ENCODE measurements at places on chromosomes 16 and 17.

DNA sequence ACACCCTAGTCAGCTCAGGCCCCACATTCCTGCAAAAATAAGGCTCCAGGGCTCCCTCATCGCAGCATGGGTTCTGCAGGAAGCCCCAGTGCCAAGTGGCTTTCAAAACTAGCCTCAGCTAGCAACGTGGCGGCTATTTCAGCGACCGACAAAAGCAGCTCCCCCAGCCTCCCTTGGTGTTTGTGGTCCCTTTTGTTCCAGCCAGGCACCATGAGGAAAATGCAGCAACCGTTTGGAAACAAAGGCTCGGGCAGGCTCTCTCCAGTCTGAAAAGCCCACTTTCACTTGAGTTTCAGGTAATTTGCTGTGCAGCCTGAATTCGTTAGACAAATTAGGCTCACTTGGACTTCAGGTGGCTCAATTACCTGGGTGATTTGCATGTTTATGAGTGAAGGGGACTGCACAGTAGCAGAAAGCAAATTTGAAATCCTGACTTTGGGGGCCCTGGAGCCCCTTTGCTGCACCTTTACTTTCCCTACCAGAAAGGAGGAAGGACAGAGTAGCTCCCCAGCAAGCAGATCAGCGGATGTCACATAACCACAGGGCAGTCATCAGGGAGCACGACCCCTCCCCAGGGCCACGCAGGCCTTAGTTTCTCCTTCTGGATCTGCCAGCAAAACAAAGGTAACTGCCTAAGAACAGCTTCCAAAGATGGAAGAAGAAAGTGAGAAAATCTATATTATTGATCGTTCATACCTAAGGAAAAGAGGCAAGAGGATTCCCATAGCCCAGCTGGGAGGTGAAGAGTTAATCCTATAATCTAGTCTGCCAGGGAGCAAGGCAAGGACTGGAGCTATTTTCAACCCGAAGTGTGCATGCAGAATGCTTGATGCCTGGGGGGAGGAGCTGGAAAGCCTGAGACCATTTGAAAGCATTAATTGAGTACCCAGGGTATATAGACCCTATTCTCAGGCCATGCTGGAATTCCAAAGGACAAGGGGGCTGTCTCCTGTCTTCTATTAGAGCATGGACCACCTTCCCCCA lies 143.1 kb upstream of the SDK2 start:
- no peak for DNase-seq

GRCh38 chr17:14337596-14338079 lies 36.8 kb downstream of the HS3ST3B1 start:
- DNase-seq = no peak

- DNase-seq = no peak
Observed at GRCh38 chr17:7060165-7060891, 16.4 kb upstream of the SLC16A11 start.

- DNase-seq = no peak
Observed at GRCh38 chr16:3004781-3005284, 7.9 kb upstream of the CLDN9 start.

DNA sequence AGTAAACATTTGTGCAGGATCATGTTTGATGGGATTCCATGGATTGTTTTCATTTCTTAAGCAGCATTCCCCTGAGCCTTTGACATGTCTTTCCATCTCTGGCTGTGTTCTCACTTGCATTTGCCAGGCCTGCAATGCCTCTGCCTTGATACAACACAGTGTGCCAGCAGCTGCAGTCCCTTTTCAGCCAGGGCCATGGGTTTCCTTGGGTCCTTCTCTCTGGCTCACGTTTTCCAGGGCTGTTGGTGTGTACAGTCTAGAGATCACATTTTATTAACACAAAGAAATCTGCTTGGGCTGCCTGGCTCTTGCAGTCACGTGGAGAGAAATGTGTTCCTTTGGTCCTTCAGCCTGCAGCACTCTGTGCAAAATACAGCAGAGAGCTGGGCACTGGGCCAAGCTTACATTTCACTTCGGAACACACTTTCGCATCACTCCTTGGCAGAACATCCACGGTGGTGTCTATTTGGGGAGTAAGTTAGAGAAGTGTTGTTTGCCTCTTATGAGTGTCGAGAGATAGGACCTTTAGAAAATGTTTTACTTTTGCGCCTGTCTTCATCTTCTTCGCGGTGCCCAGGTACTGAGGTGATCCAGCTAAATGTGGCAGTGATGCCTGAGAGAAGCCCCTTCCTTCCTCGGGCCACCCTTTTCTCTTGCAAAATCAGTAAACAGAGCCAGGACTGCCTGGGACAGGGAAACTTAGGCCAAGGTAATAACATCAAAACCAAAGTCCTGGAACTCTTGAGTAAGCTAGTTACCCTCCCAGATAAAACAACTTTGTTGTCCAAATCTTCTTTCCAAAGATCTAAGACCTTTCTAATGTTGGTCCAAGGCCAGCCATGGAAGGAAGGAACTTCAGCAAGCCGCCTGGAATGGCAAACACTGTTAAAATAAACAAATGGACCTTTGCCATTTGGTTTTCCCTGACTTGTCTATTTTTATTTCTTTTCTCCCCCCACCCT lies 20.9 kb downstream of the HLF start:
- DNase-seq = no peak

GRCh38 chr17:16361874-16362273 lies 8.6 kb upstream of the CENPV start:
- DNase-seq = no peak

DNA sequence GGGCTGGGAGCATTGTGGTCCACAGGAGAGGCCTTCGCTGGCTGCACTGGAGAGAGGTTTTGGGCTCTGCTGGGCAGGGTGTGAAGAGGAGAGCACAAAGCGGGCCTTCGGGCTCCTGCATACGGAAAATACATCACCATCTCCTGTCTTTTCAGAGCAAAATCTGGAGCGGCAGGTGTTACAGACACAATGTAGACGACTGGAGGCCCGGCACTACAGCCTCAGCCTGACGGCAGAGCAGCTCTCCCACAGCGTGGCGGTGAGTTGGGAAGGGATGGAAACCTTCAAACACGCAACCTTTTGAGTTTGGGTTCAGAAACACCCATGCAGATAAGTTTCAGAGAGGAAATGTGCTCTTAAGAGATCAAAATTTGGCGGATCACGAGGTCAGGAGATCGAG lies 17.9 kb downstream of the GINS2 start:
- DNase-seq = no peak

GRCh38 chr16:30375864-30376263 lies 1.3 kb downstream of the MYL11 start:
- no peak for DNase-seq

DNA sequence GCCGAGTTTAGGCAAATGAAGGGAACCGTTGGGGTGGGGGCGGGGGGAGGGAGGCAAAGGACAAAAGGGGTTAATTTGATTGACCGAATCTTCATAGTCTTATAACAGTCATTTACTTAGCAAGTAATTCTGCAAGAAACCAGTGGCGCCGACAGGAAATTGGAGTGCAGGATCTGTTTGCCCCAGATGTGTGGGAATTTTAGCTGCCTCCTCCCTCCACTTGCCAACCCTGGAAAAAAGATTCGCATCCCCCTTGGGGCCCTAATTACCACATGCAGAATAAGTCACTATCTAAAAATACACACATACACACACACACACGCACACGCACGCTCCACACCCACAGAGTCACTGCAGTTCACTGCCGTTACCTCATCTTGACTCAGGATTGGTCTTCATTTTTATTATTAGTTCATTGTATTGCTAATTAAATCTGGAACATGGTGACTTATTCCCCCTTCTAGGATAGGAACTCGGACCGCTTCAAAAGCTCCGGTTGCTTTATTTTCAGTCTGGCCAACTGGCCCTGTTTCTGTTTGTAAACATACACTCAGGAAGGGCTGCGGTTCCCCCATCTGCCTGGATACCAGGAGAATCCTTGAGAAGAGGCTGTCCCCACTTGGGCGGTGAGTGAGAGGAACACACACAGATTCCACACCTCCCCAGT lies 241.6 kb upstream of the SALL1 start:
- DNase-seq = no peak

GRCh38 chr17:65121916-65122806 lies 15.0 kb upstream of the RGS9 start:
- no peak for DNase-seq

- no peak for DNase-seq
Observed at GRCh38 chr17:79700592-79700991, 30.2 kb upstream of the ENPP7 start.

GRCh38 chr17:80751946-80752581 lies 207.4 kb downstream of the RPTOR start:
- no peak for DNase-seq

DNA sequence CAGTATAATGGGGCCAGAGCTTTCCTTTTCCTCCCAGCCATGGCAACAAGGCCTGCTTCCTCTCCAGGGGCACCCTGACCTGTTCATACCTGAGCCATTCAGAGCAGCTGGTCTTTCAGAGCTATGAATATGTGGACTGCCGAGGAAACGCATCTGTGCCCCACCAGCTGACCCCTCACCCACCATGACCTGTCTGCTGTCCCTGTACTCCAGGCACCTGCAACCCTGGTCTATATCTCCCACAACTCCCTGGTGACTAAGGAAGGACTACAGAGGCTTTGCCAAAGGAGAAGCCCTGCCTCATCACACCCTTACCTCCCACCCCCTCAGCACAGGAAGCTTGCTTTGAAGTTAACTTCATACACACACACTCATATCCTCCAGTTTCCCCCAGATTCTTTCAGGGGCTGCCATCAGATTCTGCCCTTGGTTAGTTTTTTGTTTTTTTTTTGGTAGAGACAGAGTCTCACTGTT lies 6.0 kb downstream of the TMEM106A start:
- DNase-seq = no peak

DNA sequence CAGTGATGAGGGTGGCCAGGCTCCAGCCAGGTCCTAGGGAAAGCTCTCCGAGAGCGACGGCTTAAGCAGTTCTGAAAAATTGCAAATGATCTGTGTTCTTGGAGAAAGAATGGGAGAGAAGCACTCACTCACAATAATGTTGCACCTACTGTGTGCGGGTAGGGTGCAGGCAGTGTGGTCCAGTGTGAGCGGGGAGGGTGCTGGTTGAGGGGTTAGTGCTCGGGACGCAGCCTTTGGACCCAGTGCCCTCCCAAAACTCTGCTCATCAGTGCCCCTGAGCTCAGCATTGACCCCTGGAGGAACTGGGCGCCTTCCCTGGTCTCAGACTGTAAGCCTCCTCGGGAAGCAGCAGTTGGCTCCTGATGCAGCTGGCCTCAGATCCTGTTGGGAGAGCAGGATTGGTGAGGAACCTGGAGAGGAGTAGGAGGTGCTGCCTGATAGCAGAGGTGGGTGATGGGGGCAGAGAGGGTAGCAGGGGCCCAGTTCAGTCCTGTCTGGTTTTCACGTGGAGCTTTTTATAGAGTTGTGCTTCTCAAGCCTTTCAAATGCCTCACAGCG lies 23.6 kb upstream of the ZNF750 start:
- no peak for DNase-seq

DNA sequence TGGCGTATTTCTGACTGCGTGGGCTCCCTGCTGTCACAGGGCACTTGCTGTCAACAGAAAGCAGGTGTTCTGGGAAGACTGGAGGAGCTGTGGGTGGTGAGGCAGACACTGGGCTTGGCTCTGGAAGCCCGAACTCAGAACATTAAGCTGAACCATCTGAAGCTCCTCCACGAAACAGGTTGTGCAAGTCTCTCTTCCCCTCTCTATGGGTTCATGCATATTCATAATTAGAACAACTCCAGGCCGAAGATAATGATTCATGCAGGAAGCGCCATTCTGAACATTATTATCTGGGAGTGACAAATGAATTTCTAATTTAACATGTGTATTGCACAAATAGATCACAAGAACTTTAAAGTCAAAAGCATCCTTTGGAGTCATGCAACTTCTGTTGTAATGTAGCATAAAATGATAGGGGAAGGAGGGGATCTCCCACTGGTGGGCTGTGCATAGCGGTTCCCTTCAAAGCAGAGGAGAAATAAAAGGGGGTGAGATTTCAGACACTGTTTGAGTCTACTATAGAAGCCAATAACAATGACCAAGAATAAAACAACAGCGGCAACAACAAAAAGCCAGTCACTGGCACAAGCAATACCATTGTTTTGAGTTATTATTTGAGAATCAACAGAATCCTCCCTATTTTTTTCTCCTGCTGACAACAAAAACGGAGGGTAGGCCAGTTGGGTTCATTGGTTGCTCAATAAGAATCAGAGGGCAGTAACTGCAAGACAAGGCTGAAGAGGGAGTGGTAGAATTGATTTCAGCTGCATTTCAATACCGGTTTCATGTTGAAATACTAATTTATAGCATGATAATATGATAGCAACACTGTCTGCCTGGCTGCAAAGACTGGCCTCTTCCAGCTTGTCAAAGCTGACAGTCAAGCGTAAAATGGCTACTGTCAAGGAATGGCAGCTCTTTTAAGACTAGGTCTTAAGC lies 407.3 kb downstream of the XYLT1 start:
- no peak for DNase-seq

- DNase-seq = no peak
Observed at GRCh38 chr17:67178555-67178954, 66.4 kb downstream of the HELZ start.

- no peak for DNase-seq
Observed at GRCh38 chr17:35372846-35373533, 431 bp downstream of the SLFN11 start.

DNA sequence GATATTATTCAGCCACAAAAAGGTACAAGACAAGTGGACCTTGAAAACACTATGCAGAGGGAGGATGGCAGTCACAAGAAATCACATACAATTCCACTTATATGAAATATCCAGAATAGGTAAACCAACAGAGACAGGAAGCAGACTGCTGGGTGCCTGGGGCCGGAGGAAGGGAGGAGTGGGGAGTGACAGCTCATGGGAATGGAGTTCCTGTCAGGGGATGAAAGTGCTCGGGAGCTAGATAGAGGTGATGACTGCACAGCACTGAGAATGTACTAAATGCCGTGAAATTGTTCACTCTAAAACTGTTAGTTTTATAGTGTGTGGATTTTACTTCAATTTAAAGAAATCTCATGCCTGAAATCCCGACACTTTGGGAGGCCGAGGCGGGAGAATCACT lies 74.2 kb upstream of the MED9 start:
- no peak for DNase-seq

DNA sequence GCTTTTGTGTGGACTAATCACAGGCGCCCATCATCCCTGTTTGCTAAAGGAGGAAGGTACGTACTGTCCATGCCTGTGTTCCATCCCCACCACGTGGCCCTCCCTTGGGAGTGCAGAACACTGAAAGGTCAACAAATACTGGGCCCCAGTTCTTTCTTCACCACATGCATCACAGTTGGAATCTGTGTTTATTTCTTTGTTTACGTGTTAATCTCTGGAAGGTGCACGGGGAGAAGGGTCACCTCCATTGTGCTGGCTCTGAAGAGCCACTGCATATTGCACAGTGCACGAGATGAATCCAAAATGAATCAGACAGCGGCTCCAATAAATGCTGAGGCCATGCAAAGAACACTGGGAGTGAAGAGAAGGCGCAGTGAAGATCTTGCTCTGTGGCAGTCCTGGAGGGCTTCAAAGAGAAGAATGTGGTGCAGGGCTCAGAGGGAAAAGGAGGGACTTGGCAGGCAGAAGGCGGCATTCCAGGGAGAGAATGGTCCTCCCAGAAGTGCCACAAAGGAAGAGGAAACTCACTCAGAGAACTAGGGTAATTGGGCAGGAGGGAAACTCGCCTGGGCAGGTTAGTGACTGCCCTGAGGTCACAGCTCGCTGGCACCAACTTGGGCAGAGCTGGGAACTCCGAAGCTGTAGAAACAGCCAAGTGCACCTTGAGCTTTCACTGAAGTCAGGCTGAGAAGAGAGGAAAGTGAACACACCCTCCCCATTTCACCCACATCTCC lies 3.7 kb downstream of the RPH3AL start:
- no peak for DNase-seq

Measured in HEK293T (cell line).